NCI-H2081 treated with DMSO at 0.1 percent for 48 hours (cell line): ENCODE measurements at places on chromosomes 4 and X.

GRCh38 chrX:9341291-9342201 is 123.3 kb upstream of the TBL1X start:
- no peak for DNase-seq

- DNase-seq, result no peak
Observed at GRCh38 chr4:87732033-87732765, 67.2 kb upstream of the IBSP start.

- DNase-seq, result no peak
Observed at GRCh38 chr4:127772769-127773671, 9.1 kb upstream of the HSPA4L start.

GRCh38 chrX:39688576-39689375 is 409.0 kb downstream of the BCOR start:
- no peak for DNase-seq

DNA sequence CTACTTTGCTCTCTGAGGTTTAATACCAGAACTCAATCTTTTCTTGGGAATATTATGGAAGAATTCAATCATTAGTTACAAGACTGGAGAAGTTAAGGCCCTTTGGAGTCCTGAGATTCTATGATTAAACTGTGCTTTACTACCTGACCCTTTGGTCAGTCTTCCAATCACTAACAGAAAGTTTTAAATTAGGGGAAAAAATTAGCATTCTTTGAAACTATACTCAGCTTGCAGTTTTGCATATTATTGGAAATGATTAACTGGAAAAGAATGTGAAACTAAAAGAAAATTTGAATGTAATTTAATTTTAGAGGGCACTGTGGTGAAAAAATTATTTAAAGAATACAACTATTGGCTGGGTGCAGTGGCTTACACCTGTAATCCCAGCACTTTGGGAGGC is 18.7 kb upstream of the GPR34 start:
- no peak for DNase-seq
